K562 (cell line): ENCODE measurements at places on chromosomes 16 and 17.

DNA sequence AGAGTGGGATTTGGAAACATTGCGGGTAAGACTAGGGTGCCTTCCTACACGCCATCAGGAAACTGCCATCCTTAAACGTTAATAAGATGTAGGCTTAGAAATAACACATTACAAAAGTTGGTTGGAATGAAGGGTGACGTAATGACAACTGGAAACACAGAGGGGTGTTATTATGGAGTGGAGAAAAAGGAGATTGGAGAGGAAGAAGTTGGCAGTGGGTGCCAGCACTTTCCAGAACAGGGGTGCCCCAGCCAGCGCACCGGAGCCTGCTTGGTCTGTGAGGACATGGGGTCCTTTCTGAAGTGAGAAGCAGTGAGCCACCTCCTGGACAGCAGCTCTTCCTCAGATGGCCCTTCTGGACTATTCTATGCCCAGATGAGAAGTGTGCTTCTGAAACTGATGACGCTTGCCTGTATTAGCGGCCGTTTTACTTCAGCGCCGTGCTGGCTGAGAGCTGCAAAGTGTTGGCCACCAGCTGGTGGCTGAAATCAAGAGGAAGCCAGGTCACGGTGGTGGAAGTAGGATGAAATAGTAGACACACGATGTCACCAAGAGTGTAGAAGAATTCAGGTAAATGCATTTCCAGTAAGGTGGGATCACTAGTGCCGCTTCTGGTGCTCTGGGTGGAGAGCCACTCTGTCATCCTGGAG lies 244.8 kb downstream of the NTN1 start:
- no peak overlapping the region for H3K27ac ChIP-seq
- H3K4me1 ChIP-seq, result no peaks in the 10 kb centered on the region
- H3K4me3 ChIP-seq, result no peak overlapping the region
- no peaks in the 10 kb centered on the region for H3K36me3 ChIP-seq
- DNase-seq, result no peak
- H3K27me3 ChIP-seq, result 0 out of 3 replicates have a peak, but pooled peaks cover 5% of the 10 kb centered on the region

DNA sequence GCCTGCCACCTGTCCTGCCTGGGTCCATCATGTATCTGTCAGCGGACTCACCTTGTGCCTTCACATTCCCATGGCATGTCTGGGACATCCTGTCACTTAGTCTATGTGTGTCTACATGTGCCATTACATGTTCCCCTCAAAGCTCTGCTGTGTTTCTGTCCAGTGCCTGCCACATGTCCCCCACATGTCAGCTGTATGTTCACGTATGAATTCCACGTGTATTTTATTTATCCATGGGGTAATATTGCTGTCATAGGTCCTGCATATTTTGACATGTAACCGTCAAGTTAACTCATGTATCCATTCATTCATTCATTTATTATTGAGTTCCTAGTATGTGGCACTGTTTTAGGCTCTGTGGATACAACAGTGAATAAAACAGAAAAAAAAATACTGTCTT lies 20.8 kb downstream of the TMEM92 start:
- H3K36me3 ChIP-seq, result no peaks in the 10 kb centered on the region
- H3K27ac ChIP-seq, result no peak overlapping the region
- no peak overlapping the region for H3K4me3 ChIP-seq
- DNase-seq, result no peak
- H3K27me3 ChIP-seq, result peaks cover 28% of the 10 kb centered on the region

GRCh38 chr17:2195729-2196128 lies 107.9 kb downstream of the SMG6 start:
- 0 out of 3 replicates have a peak, but pooled peaks cover 3% of the 10 kb centered on the region for H3K36me3 ChIP-seq
- no peaks in the 10 kb centered on the region for H3K27me3 ChIP-seq
- H3K27ac ChIP-seq, result no peak overlapping the region

- H3K4me1 ChIP-seq, result no peaks in the 10 kb centered on the region; the same call in 2 of the 3 replicates
- no peak overlapping the region for H3K27ac ChIP-seq
- no peak overlapping the region for H3K4me3 ChIP-seq
- peaks cover 10% of the 10 kb centered on the region; the same call in 2 of the 3 replicates for H3K27me3 ChIP-seq
These were observed 224.8 kb upstream of the TNRC6C start for GRCh38 chr17:77733576-77734296.

- no peaks in the 10 kb centered on the region for H3K27me3 ChIP-seq
- H3K36me3 ChIP-seq, result peaks cover 42% of the 10 kb centered on the region; the same call in 2 of the 3 replicates
- no peaks in the 10 kb centered on the region for H3K4me1 ChIP-seq
These were observed 45.2 kb downstream of the MARVELD3 start for GRCh38 chr16:71671165-71671564.

GRCh38 chr16:67226295-67226803 lies 581 bp upstream of the TMEM208 start:
- no peaks in the 10 kb centered on the region for H3K27me3 ChIP-seq
- peak overlapping the region; percentile 98 for H3K4me3 ChIP-seq
- H3K36me3 ChIP-seq, result peaks cover 43% of the 10 kb centered on the region; the same call in 2 of the 3 replicates
- H3K4me1 ChIP-seq, result peaks cover 18% of the 10 kb centered on the region
- no peak for DNase-seq
- peak overlapping the region; percentile 59; the same call in 2 of the 3 replicates for H3K27ac ChIP-seq

DNA sequence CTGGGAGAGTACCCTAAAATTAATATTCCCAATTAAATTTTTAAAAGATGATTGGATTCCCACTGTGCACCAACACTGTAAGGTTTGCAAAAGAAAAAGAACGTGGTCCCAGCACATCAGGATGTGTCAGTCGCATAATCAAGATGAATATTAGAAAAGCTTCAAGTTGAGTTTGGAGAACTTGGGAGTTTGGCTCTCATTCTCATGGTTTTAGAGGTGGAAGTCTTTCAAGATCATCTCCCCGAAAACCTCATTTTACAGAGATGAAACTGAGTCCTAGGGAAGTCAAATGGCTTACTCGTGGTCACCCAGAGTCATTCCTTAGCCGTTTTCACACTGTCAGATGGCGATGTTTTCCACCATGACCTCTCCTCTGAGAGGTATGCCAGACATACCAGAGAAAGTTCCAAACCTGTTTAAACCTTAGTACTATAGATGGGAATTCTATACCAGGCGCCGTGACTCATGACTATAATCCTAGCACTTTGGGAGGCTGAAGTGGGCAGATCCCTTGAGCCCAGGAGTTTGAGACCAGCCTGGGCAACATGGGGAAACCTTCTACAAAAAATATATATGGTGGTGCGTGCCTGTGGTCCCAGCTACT lies 1.2 kb downstream of the SEC14L1 start:
- H3K4me3 ChIP-seq, result peak overlapping the region; percentile 75
- H3K36me3 ChIP-seq, result peaks cover 30% of the 10 kb centered on the region; the same call in 2 of the 3 replicates
- no peaks in the 10 kb centered on the region for H3K27me3 ChIP-seq

DNA sequence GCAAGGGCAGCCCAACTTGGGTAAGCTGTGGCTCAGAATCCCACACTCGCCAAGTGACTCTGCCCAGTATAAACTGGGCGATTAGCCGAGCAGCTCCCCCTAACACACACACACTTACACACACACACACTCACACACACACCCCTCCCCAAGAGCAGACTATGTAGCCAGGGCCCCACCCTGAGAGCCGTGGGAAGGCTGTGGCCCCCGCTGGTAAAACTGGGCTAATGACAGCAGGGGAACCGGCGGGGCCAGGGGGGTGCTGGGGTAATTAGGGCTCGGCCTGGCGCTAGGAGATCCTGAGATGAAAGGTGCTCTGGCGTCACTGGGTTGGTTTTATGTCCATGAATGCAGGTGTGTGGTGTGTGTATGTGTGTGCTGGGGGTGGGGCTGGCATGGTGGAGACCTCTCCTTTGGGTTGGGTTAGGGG lies 1.1 kb upstream of the THRA start:
- H3K4me1 ChIP-seq, result peaks cover 31% of the 10 kb centered on the region
- no peak overlapping the region for H3K4me3 ChIP-seq
- DNase-seq, result no peak
- H3K27ac ChIP-seq, result no peak overlapping the region
- no peaks in the 10 kb centered on the region for H3K27me3 ChIP-seq
- H3K36me3 ChIP-seq, result no peaks in the 10 kb centered on the region; the same call in 2 of the 3 replicates

DNA sequence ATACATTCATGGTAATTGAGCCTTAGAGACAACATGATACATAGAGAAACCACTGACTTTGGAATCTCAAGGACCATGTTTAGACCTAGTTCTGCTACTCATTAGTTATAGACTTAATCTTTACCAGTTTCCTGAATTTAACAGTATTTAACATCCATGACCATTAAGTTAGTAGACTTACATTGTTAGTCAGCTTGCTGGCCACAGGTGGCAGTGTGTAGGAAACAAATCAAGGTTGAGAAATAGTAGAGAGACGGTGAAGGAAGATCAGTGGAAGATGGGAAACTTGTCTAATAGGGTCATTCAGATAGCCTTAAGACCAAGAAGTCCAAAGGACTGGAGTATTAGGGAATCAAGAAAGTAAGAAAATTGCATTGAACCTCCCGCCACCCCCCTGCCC lies 31.0 kb downstream of the OMG start:
- no peak overlapping the region for H3K27ac ChIP-seq
- peaks cover 41% of the 10 kb centered on the region; the same call in 1 of the 3 replicates for H3K36me3 ChIP-seq
- no peak overlapping the region for H3K4me3 ChIP-seq
- no peaks in the 10 kb centered on the region for H3K4me1 ChIP-seq

DNA sequence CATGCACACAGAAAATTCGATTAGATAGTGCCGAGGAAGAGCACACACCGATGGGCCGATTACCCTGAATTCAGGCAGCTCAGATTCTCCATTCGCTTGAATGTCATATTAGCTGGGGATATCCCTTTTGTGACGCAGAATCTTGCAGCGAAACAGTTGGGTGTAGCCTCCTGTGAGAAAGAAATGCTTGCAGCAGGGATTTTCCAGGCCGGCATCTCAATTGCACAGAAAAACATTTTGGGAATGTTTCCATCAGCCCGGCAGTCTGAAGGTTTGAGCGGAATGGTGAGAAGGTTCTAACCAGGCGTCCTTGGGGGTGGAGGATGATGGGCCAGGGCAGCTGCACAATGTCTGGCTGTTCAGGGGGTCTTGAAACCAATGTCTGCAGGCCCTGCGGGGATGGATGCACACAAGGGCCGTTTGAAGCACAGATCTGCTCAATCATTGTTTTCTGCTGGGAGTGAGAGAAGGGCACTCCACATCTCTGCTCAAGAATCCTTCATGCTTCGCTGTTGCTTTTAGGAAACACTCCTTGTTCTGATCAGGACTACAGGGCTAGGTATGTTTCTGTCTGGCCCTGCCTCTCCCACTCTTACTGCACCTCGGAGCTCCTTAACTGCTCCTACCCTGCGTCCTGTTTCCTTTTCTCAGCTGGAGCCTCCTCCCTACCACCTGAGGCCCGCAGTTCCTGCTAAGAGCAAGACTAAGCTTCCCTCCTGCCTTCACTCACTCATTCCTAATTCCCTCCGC lies 94.6 kb downstream of the CMIP start:
- no peak overlapping the region for H3K27ac ChIP-seq
- no peak for DNase-seq
- H3K4me3 ChIP-seq, result no peak overlapping the region
- H3K27me3 ChIP-seq, result no peaks in the 10 kb centered on the region
- peaks cover 16% of the 10 kb centered on the region for H3K4me1 ChIP-seq
- peaks cover 9% of the 10 kb centered on the region; the same call in 1 of the 3 replicates for H3K36me3 ChIP-seq

DNA sequence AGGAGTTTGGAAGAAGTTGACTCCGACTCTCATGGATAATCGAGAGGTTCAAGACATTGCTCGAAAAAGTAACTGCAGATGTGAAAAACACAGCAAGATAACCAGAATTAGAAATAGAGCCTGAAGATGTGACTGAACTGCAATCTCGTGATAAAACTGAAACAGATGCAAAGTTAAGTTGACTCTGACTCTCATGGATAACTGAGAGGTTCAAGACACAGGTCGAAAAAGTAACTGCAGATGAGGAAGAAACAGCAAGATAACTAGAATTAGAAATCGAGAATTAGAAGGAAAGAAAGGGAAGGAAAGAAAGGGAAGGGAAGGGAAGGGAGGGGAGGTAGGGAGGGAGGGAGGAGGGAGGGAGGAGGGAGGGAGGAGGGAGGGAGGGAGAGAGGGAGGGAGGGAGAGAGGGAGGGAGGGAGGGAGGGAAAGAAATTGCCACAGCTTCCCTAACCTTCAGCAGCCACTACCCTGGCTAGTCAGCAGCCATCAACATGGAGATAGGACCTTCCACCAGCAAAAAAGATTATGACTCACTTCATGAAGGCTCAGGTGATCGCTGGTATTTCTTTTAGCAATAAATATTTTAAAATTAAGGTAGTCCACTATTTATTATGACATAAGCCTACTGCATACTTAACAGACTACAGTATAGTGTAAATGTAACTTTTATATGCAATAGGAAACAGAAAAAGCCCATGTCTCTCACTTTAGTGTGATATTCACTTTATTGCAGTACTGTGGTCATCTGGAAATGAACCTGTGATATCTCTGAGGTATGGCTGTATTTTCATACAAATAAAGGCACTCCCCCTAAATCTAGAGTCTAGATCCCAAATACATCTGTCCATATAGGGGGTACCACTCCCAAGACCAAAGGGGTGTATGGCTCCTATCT lies 68.3 kb downstream of the KANSL1 start:
- H3K27me3 ChIP-seq, result no peaks in the 10 kb centered on the region
- peaks cover 15% of the 10 kb centered on the region; the same call in 2 of the 3 replicates for H3K36me3 ChIP-seq
- H3K27ac ChIP-seq, result peak overlapping the region; percentile 5; the same call in 1 of the 3 replicates

DNA sequence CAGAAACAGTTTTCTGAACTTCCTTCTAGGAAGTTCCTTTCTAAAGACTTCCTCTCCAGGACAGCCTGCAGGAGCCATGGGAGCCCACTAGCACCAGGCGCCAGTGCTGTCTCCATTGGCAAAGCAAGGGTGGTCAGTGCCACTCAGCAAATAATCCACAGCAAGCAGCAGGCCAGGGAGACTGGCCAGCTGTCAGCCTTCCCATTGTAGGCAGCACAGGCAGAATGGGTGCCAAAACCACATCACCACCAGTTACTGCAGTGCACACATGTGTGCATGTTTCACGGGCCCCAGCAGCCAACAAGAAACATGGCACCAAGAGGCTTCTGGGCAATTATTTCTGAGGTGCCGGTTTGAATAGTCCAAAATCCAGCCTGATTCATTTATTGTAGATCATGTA lies 26.7 kb downstream of the DNASE1 start:
- no peaks in the 10 kb centered on the region for H3K4me1 ChIP-seq
- H3K36me3 ChIP-seq, result peaks cover 97% of the 10 kb centered on the region
- H3K27ac ChIP-seq, result no peak overlapping the region
- no peaks in the 10 kb centered on the region for H3K27me3 ChIP-seq

- peaks cover 2% of the 10 kb centered on the region; the same call in 2 of the 3 replicates for H3K4me1 ChIP-seq
- H3K27ac ChIP-seq, result no peak overlapping the region
- H3K4me3 ChIP-seq, result no peak overlapping the region
- no peaks in the 10 kb centered on the region for H3K27me3 ChIP-seq
These were observed 2.6 kb downstream of the SPEM3 start for GRCh38 chr17:7431231-7431630.

GRCh38 chr17:27293359-27293897 lies 486 bp upstream of the WSB1 start:
- no peaks in the 10 kb centered on the region for H3K27me3 ChIP-seq
- H3K27ac ChIP-seq, result peak overlapping the region; percentile 92
- peak; percentile 54 for DNase-seq
- peaks cover 25% of the 10 kb centered on the region for H3K4me1 ChIP-seq
- H3K4me3 ChIP-seq, result peak overlapping the region; percentile 93
- peaks cover 12% of the 10 kb centered on the region; the same call in 1 of the 3 replicates for H3K36me3 ChIP-seq

GRCh38 chr16:66493490-66494401 lies 56.2 kb downstream of the TK2 start:
- no peak for DNase-seq
- no peak overlapping the region for H3K4me3 ChIP-seq
- peaks cover 34% of the 10 kb centered on the region for H3K27me3 ChIP-seq
- H3K4me1 ChIP-seq, result no peaks in the 10 kb centered on the region

GRCh38 chr17:5975661-5976060 lies 94.5 kb upstream of the WSCD1 start:
- H3K27me3 ChIP-seq, result no peaks in the 10 kb centered on the region
- no peak overlapping the region for H3K4me3 ChIP-seq

GRCh38 chr17:75487351-75488070 lies 27.8 kb downstream of the CASKIN2 start:
- peak; percentile 52 for DNase-seq
- H3K36me3 ChIP-seq, result peaks cover 6% of the 10 kb centered on the region; the same call in 1 of the 3 replicates
- no peaks in the 10 kb centered on the region for H3K27me3 ChIP-seq
- peak overlapping the region; percentile 52; the same call in 2 of the 3 replicates for H3K27ac ChIP-seq
- peaks cover 31% of the 10 kb centered on the region for H3K4me1 ChIP-seq
